AG20443 (cell line): ENCODE measurements at places on chromosomes 1 and 21.
A peak's percentile ranks its signal among the peaks of the same experiment; 100 is the strongest.

DNA sequence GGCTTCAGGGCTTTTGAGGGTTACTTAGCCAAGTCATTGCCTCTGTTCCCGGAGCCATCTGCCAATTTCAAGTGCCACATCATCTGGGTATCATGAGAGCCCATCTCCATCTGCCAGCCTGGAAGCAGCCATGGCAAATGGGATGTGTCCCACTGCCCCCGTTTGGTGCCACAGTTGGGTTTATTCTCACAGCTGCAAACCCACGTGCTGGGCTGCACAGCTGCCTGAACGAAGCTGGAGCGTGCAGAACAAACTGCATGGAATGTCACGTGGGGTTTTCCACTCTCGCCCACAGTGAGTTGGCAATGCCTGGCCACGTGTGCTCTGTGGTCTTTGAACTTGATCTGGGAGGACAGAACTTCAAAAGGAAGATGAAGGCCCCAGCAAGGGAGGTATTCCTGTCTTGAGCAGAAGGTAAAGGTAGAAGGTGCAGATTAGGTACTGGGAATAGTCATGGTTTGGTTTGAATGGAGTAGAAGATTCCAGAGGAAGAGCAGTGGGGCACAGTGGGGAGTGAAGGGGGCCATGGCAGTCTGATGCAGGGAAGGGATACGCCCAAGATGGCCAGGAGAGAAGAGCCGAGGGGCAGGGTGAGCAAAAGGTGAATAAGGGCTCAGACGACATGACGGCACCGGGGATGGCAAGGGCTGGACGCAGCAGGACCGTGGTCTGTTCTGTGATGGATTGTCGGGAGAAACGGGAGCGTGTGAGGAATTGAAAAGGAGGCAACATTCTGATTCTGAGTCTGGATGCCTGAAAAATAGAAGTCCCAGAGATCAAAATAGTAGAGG lies 222.0 kb downstream of the KAZN start:
- no peak for DNase-seq

DNA sequence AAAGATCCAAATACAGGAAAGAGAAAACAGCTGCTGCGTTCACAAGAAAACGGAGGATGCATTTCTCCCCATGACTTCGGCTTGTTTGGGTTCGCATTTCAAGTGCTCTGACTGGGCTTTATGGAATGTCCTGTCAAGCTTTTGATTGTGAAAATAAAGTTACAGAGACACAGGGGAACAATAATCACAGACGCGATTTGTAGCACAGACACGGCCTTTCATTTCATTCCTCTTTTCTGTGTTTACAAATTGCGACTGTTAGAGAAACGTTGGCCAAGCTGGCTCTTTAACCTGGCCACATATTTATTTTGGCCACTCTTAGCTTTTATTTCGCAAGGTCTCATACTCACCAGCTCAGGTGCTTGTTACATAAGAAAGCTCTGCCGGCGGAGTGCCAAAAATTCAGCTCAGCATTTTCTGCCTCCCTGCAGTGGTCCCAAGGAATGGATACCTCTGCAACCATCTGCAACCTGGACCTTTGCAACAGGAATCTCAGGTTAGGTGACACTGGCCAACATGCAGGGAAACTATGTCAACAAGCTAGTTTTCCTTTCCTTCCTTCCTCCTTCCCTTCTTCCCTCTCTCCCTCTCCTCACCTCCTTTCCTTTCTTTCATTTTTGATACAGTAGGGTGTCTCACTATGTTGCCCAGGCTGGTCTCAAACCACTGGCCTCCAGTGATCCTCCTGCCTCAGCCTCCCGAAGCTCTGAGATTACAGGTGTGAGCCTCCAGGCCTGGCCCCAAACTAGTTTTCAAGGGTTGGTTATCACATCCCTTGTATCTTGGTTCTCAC lies 58.2 kb upstream of the SLC45A1 start:
- DNase-seq, result peak; percentile 67

DNA sequence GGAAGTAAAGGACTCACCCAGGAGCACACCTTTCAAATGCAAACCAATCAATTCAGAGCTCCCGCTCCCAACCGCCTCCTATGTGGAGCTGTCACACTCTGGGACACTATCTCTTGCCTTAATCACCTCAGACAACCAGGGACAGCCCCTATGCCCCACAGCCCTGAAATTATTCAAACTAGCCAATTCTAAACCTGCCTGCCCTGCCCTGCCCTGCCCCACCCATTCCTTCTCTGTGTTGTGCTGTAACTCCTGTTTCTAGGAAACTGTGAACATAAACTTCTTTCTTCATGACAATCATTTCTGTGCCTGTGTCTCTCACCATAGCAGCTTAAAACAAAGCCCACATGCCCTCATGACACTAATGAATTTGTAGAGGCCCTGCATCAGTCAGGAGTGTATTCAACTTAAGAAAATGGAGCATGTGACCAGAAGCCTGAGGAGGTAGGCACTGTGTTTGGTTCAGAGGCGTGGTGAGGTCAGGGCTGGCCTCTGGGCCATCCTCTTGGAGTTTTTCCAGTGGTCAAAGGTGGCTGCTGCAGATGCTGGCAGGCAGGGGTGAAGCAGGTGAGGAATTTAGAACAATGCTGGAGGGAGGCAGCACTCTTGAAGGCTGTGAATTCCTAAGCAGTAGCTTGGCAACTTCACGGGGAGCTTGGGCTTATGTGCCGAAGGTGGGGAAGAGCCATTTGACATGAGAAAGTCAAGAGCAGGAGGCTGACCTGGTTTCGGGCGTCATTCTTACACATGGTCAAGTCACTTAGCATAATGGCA lies 74.5 kb downstream of the RHOU start:
- DNase-seq, result no peak

- DNase-seq, result peak; percentile 21
Measured at GRCh38 chr1:200923601-200924000, 28.9 kb downstream of the INAVA start.

DNA sequence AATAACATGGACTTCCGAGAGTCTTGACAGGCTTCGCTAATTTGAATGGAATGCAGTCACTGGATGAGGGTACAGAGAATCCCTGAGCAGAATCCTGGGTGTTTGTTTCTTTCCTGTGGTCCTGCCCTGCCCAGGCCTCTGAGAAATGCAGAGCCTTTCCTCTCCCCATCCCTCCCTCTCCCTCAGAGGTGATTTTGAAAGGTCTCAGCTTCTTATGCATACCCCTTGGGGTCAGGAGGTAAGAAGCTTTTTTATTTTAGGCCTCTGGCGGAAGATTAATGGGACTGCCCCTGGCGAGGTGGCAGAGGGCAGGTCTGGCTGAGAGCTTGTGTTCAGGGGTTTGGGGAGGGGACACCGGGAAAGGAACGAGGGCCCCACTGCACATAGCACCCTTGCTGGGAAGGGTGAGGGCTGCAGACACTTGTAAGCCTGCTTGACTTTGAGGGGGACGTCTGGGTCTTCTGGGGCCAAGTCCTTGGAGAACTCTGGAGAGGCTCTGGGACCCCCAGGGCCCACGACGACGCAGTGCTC lies 116.5 kb upstream of the SLC45A1 start:
- DNase-seq, result no peak

GRCh38 chr1:174197547-174197946 lies 38.2 kb downstream of the RABGAP1L start:
- no peak for DNase-seq

DNA sequence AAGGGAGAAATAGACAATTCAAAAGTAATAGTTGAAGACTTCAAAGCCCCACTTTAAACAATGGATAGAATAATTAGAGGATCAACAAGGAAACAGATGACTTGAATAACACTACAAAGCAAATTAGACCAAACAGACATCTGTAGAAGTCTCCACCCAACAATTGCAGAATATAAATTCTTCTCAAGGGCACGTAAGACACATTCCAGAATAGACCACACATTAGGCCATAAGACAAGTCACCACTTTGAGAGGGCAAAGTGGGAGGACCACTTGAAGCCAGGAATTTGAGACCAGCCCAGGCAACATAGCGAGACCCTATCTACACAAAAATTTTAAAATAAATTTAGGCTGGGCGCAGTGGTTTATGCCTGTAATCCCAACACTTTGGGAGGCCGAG lies 20.5 kb upstream of the RNF186 start:
- peak; percentile 61 for DNase-seq

- no peak for DNase-seq
Measured at GRCh38 chr1:160251011-160251410, 11.3 kb downstream of the DCAF8 start.

GRCh38 chr1:56874689-56875088 lies 20.1 kb downstream of the C8A start:
- no peak for DNase-seq

- no peak for DNase-seq
Measured at GRCh38 chr21:31804008-31804394, 68.8 kb upstream of the HUNK start.

GRCh38 chr1:243751506-243751905 lies 98.5 kb downstream of the AKT3 start:
- no peak for DNase-seq

DNA sequence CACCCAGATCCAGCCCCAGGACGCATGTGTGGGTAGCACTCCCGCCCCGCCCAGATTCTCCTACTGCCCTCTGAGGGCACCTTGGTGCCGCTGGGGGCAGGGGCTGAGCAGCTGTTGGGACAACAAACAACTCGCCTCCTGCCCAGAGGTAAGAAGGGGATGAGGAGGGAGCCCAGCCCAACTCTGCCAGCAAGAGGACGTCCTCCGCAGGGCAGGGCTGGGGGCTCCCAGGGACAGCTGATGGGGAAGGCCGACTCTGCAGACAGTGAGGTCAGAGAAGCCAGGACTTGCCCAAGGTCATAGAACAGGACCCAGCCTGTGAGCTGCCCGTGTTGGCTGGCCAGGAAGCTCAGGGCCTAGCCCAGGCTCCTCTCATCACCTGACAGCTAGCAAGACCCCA lies 18.8 kb downstream of the RAP1GAP start:
- DNase-seq, result no peak

- DNase-seq, result peak; percentile 77
Measured at GRCh38 chr1:173332026-173332425, 124.9 kb upstream of the TNFSF4 start.

- DNase-seq, result peak; percentile 68
Measured at GRCh38 chr1:65425697-65426096, 5.2 kb downstream of the LEPR start.

DNA sequence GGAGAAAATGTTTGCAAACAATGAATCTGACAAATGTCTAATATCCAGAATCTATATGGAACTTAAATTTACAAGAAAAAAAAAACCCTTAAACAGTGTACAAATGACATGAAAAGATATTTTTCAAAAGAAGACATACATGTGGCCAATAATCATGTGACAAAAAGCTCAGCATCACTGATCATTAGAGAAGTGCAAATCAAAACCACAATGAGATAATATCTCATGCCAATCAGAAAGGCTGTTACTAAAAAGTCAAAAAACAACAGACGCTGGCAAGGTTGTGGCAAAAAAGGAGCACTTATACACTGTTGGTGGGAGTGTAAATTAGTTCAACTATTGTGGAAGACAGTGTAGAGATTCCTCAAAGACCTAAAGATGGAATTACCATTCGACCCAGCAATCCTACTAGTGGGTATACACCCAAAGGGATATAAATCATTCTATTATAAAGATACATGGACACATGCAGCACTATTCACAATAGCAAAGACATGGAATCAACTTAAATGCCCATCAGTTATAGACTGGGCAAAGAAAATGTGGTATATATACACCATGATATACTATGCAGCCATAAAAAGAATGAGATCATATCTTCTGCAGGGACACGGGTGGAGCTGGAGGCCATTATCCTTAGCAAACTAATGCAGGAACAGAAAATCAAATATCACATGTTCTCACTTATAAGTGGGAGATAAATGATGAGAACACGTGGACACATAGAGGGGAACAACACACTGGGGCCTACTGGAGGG lies 123.2 kb downstream of the PTPRC start:
- DNase-seq, result no peak

- DNase-seq, result no peak
Measured at GRCh38 chr1:32398401-32398800, 4.2 kb upstream of the BSDC1 start.

- DNase-seq, result peak; percentile 95
Measured at GRCh38 chr1:12658531-12659453, 14.9 kb downstream of the AADACL4 start.

DNA sequence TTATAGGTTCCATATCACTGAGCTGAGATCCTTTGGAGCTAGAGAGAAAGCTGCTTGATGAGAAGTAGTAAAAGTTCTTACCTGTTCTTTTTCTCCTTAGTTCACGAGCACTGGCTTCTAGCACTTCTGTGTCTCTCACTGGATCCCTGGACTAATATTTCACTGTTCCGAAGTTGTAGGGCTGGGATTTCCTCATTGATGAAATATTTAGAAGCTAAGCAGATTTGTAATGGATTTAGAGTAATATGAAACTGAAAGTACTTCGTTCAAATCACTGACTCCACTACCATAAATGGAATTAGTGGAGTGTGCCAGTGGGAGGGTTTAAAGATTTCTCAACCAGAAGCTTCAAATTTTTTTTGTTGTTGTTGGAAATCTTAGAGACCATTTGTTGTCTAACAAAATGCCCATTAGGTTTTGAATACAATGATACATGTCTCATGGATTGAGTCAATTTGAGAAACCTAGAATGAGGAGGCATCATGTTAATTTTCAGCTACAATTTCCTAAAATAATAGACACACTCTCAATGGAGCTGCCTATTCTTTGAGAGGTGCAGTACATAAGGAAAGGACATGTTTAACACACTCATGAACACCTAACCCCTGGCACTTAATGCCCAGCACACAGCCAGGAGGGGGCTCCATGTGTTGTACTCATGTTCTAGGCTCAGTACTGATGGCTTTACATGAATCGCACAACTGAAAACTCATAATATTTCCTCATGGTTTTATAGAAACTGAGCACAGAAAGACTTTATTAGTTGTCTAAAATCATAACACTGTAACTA lies at the start of gene GBP1:
GBP1 (minus strand) TSS at position 130 of the 790 bp plus-strand sequence. CDS start 1,974 bp downstream, outside the sequence.
- DNase-seq, result peak; percentile 55

- DNase-seq, result peak; percentile 55
Measured at GRCh38 chr1:43704838-43705237, 2.5 kb upstream of the ST3GAL3 start.

DNA sequence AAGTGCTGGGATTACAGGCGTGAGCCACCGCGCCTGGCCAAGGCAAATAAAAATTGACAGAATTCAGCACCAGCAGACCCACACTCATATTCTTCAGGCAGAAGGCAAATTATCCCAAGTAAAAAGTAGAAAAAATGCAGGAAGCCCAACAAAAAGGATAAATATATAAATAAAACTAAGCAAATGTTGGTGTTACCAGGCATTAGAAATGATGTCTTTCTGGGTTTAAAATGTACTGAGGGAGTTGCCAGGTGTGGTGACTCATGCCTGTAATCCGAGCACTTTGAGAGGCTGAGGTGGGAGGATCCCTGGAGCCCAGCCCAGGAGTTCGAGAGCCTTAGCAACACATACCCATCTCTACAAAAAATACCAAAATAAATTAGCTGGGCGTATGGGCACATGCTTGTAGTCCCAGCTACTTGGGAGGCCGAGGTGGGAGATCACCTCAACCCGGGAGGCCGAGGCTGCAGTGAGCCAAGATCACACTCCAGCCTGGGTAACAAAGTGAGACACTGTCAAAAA lies 6.3 kb downstream of the INTS11 start:
- peak; percentile 66 for DNase-seq

DNA sequence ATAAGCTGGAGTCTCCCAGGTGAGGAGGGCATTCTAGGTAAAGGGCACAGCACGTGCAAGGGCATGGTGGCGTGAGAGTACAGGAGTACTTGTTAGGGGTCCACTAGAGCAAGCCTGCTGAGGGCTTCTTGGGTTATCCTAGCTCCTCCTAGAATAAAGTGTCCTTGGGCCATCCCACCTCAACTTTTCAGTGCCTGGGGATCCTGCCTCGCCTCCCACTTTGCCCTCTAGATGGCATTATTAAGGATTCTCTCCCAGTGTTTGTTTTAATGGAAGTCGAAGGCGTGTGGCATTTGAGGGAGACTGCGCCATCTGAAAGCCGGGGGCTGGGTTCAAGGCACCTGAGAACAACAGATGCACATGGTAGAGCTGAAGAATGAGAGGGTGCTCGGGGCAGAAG lies 74.5 kb upstream of the SELENON start:
- no peak for DNase-seq

GRCh38 chr1:3743826-3744225 lies 8.4 kb upstream of the CCDC27 start:
- no peak for DNase-seq
